Upper lobe of left lung (tissue), 6 donors: ENCODE measurements at places on chromosomes 16 and 17. TPM values are rescaled to one million over a fixed set of nuclear protein-coding genes. Genes with fewer than 3 reads are reported as not detected.

DNA sequence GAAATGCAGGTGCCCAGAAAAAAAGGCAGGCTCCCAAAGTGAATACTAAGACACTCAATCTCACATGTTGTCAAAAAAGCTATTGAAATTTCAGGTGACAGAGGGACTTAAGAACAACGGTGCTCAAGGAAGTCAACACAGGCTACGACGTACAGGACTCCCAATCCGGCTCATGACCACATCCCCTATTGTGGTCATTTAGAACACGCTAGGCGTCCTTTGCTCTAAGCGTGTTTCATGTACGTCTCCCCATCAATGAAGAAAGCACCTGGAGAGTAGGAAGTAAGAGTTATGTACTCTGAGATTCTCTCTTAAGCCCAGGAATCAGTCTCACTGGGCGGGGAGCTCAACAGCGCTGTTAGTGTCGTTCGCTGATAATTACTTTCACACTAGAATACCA is 94.1 kb downstream of the MRM3 start:
- H3K27ac ChIP-seq, result no peak overlapping the region
- H3K36me3 ChIP-seq, result no peaks in the 10 kb centered on the region
- H3K4me3 ChIP-seq, result no peak overlapping the region
- no peak for DNase-seq

DNA sequence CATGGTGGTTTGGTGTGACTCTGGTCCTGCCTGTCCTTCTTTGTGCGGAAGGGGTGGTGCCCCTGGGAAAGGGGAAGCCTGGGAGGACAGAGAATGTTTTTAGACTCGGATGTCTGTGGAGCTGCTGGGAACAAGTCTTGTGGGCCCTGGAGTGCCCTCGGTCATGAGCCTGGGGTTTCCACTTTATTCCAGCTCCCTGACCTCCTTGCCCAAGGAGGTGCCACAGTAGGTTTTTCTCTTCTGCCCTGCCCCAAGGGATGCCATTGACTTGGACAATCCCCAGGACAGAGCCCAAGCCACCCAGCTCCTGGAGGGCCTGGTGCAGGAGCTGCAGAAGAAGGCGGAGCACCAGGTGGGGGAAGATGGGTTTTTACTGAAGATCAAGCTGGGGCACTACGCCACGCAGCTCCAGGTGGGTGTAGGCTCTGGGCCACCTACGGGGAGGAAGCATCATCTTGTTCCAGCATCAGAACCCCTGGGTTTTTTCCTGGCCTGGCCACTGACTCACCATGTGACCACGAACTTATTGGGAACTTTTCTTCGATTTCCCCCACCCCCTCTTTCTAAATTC is 1.4 kb downstream of the STAT5A start:
- peak overlapping the region; percentile 89 for H3K27ac ChIP-seq
- peaks cover 25% of the 10 kb centered on the region for H3K36me3 ChIP-seq
- peaks cover 38% of the 10 kb centered on the region for H3K4me1 ChIP-seq
- H3K27me3 ChIP-seq, result no peaks in the 10 kb centered on the region
- no peak overlapping the region for H3K4me3 ChIP-seq

- H3K27me3 ChIP-seq, result no peaks in the 10 kb centered on the region
- no peak overlapping the region for H3K27ac ChIP-seq
- no peak overlapping the region for H3K4me3 ChIP-seq
- no peak for DNase-seq
These were observed 152.0 kb downstream of the SDK2 start for GRCh38 chr17:73492125-73492820.

GRCh38 chr17:4074831-4075495 is 67.9 kb downstream of the ZZEF1 start:
- no peak overlapping the region for H3K4me3 ChIP-seq
- peaks cover 51% of the 10 kb centered on the region for H3K36me3 ChIP-seq
- peak overlapping the region; percentile 44 for H3K27ac ChIP-seq
- no peak for DNase-seq

DNA sequence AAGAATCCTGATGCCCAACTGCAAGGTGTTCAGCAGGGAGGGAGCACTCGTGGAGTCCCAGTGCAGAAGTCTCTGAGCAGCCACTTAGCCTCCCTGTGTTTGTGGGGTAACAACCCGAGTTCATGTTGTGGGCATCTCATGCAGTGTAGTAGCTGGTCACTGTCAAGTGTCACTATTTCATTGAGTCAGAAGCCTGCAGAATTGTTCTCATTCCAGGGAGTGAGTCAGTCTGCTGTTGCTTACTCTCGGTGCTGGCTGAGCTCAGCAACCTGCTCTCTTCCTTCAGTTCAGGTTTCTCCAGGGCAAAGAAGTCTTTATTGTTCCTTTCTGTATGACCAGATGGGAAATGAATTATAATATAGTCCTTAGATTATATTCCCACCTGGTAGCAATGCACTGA is 24.1 kb downstream of the HMOX2 start:
- H3K4me3 ChIP-seq, result no peak overlapping the region
- H3K36me3 ChIP-seq, result no peaks in the 10 kb centered on the region
- no peak for DNase-seq
- H3K4me1 ChIP-seq, result peaks cover 22% of the 10 kb centered on the region
- H3K27me3 ChIP-seq, result no peaks in the 10 kb centered on the region

GRCh38 chr17:79974566-79975497 is 60.8 kb downstream of the TBC1D16 start:
- H3K4me1 ChIP-seq, result no peaks in the 10 kb centered on the region
- H3K36me3 ChIP-seq, result no peaks in the 10 kb centered on the region
- H3K4me3 ChIP-seq, result no peak overlapping the region
- no peak overlapping the region for H3K27ac ChIP-seq
- H3K27me3 ChIP-seq, result no peaks in the 10 kb centered on the region
- no peak for DNase-seq

- H3K27me3 ChIP-seq, result no peaks in the 10 kb centered on the region
- no peak for DNase-seq
- no peaks in the 10 kb centered on the region for H3K36me3 ChIP-seq
- peaks cover 12% of the 10 kb centered on the region for H3K4me1 ChIP-seq
- peak overlapping the region; percentile 53 for H3K27ac ChIP-seq
These were observed 3.1 kb downstream of the MT1E start for GRCh38 chr16:56628486-56629350.

- H3K4me3 ChIP-seq, result no peak overlapping the region
- H3K36me3 ChIP-seq, result no peaks in the 10 kb centered on the region
- H3K27me3 ChIP-seq, result no peaks in the 10 kb centered on the region
- peak overlapping the region; percentile 58 for H3K27ac ChIP-seq
These were observed 207.6 kb downstream of the NPIPB11 start for GRCh38 chr16:29198731-29199521.

- no peak overlapping the region for H3K4me3 ChIP-seq
- H3K4me1 ChIP-seq, result no peaks in the 10 kb centered on the region
- no peak for DNase-seq
- no peaks in the 10 kb centered on the region for H3K36me3 ChIP-seq
These were observed 56.7 kb downstream of the GRB7 start for GRCh38 chr17:39794249-39794970.

DNA sequence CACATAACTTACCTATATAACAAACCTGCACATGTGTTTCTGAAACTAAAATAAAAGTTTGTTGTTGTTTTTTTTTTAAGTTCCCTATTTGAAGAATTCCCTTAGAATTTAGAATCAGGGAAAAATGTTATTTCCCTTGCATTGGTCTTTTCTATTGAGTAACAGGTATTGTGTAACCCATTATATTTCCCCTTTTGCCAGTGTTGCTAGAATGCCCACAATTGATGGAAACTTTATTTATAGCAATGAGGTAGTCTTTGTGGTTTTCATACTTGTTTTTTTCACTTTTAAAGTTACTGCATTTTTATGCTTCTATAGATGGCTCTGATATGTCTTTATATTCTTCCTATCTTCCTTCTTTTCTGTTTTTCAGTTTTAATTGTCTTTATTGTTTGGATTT is 3.9 kb downstream of the NLRP1 start:
- no peak overlapping the region for H3K4me3 ChIP-seq
- no peaks in the 10 kb centered on the region for H3K27me3 ChIP-seq
- peaks cover 3% of the 10 kb centered on the region for H3K36me3 ChIP-seq
- no peak for DNase-seq

- DNase-seq, result no peak
- no peaks in the 10 kb centered on the region for H3K27me3 ChIP-seq
- H3K36me3 ChIP-seq, result no peaks in the 10 kb centered on the region
- no peaks in the 10 kb centered on the region for H3K4me1 ChIP-seq
These were observed 532.7 kb upstream of the CDH8 start for GRCh38 chr16:62568926-62569325.

DNA sequence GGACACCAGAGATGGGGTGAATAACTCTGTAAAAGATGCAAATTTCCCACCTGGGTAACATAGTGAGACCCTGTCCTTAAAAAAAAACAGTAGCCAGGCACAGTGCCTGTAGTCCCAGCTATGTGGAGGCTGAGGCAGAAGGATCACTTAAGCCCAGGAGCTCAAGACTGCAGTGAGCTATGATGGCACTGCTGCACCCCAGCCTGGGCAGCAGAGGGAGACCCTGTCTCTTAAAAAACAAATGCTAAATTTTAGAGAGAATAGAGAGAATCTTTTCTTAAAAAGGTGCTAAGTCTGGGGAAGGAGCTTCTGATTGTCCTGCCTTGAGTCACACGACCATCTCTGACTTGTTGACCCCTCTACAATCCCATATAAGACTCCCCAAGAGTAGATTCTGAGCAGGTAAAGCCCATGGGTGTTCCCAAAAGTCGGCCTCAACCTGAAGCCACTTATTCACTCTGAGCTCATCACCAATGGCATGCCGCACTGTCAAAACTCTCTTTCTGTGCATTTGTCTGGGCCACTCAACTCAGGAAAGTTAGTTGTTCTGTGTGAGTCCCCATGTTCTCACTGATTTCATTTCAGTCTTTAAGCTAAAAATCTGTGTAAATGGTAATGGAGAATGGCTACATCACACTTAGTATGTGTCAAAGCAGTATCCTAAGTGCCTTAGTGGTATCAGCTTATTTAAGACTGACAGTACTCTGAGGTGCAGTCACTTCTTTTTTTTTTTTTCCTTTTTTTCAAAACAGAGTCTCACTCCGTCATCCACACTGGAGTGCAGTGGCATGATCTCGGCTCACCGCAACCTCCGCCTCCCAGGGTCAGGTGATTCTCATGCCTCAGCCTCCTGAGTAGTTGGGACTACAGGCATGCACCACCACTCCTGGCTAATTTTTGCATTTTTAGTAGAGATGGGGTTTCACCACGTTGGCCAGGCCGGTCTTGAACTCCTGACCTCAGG is 41.6 kb downstream of the PRKCB start:
- H3K27ac ChIP-seq, result no peak overlapping the region
- DNase-seq, result no peak
- no peak overlapping the region for H3K4me3 ChIP-seq

DNA sequence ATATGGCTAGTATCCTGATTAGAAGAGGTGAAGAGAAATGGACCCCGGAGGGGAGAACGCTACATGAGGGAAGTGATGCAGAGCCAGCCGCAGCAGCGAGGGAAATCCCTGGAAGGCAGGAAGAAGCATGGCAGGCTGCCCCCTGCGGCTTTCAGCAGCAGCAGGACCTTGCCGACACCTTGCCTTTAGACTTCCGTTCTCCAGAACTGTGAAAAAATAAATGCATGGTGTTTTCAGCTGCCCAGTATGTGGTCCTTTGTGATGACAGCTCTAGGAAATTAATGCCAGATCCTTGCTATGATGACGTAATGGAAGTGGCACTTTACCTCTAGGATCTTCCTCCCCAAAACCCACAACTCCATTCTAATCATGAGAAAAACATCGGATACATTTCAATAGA is 9.7 kb upstream of the ZFP1 start:
- H3K27me3 ChIP-seq, result no peaks in the 10 kb centered on the region
- H3K27ac ChIP-seq, result no peak overlapping the region
- DNase-seq, result no peak
- no peaks in the 10 kb centered on the region for H3K4me1 ChIP-seq
- H3K4me3 ChIP-seq, result no peak overlapping the region
- no peaks in the 10 kb centered on the region for H3K36me3 ChIP-seq

DNA sequence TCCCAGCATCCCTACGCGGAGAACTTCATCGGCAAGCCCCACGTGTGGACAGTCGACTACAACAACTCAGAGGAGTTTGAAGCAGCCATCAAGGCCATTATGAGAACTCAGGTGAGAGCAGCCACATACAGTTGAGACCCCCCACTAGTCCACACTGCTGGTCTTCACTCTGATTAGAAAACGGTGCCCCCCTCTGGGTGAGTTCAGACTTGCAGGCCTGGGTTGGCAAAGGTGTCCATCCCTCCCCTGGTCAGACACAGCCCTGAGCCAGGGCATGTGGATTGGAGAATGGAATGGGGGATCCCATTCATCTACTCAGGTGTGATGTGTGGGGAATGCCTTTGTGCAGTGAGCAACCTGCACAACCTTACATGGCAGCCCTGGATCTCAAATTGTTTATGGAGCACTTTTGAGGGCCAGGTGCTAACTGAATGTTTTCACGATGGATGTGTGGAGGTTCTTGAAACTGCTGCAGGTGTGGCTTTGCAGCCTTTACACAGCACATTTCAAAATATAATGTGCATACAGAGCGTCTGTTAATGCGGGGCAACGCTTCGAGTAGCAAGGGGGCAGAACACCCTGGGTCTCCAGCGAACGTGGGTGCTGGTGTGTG is 72.6 kb downstream of the MGAT5B start:
- no peak overlapping the region for H3K4me3 ChIP-seq
- no peak overlapping the region for H3K27ac ChIP-seq
- no peaks in the 10 kb centered on the region for H3K27me3 ChIP-seq
- H3K4me1 ChIP-seq, result no peaks in the 10 kb centered on the region

DNA sequence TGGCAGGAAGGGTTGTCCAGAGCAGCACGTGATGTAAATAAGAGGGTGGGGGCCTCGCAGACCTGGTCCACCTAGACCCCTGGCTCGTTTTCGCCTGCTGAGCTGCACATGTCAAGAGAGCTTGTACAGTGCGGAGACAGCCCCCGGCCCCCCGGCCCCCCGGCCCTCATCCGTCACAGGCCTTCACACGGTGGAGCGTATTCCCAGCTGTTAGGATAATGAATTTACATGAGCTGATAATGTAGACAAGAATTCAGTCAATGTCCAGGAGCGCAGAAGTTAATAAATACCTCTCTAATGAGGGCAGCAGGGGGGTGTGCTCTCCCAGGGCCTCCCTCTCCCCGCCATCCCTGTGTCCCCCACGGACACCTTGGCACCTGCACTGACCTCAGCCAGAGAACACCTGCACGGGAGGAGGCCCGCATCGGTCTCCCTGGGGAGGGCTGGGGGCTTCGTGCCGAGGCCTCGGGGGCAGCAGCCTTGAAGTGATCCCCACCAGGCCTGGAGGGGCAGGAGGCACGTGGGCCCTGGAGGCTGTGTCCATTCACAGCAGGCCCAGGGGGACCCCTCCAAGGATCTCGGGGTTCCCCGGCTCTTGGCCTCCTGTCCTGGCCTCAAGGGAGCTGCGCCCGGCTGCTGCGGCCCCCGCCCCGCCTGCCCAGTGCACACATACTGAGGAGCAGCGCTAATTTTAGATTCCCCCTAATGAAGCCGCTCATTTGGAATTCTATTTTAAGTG is 14.6 kb downstream of the GSE1 start:
- peaks cover 52% of the 10 kb centered on the region for H3K4me1 ChIP-seq
- no peak overlapping the region for H3K4me3 ChIP-seq
- no peaks in the 10 kb centered on the region for H3K36me3 ChIP-seq
- H3K27ac ChIP-seq, result no peak overlapping the region
- DNase-seq, result peak; percentile 76

HOXB7 gene
- 3.7 TPM for total RNA-seq

DOK4 gene
- total RNA-seq, result 36.7 TPM

RAC3 gene
- total RNA-seq, result 8.2 TPM

MYH3 gene
- total RNA-seq, result 1.9 TPM

CCL7 gene
- total RNA-seq, result 0.34 TPM

SLC5A10 gene
- total RNA-seq, result not detected
